ENCODE measurements at places on chromosomes 1 and 21.

DNA sequence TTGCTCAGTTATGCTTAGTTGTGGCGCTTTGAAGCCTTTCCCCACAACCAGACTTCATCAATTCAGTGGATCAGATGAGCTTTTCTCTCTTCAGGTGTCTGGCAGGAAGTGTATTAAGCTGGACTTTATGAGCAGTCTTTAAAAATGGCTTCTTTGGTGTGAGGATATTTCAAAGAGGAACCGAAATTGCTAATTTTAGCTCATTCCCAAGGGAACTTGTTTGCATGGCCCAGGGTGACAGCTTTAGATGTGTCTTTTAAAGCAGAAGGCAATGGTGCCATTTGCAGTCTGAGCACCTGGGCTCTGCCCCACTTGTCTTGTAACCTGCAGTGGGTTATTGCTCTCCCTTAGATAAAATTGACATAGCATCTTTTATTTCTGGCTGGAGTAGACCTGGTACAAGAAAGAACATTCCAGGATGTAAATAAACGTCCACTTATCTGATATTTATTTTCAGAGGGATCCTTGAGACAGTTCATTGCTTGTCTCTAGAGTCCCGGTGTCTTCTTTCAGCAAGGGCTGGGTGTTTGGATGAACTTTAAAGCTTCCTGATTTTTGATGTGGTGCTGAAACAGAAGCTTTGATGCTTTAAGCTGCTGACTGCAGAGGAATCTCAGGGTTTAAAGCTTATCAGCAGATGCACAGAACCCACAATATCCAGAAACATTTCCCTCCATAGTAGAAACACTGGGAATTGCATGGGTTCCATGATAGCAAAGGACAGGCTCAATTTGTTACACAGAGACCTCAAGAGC lies 241.7 kb downstream of the ADGRL2 start:
- DNase-seq, result no peak

- peak; percentile 42 for DNase-seq
These were observed 83.6 kb upstream of the SLC25A33 start for GRCh38 chr1:9455487-9456234.

- DNase-seq, result no peak
These were observed at the start of gene SLC6A17 for GRCh38 chr1:110150330-110151174. TSS of gene SLC6A17 (plus strand) at chr1:110150494. CDS start at chr1:110166930, 16,436 bp downstream.

DNA sequence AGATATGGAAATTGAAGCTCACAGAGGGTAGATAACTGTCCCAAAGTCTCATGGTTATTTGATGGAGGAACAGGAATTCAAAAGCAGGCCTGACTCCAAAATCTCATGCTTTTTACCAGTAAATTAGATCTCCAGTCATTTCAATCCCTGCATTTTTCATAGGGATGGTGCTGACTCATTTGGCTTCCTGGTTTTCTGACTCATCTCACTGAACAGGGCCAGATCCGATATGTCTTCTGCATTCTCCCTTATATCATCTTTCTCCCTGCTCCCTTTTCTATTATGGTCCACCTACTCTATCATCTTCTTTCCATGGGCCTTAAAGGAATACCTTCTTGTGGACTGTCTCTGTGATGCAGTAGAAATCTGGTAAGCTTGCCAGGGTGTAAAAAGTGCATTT lies 187.2 kb downstream of the FGGY start:
- no peak for DNase-seq

DNA sequence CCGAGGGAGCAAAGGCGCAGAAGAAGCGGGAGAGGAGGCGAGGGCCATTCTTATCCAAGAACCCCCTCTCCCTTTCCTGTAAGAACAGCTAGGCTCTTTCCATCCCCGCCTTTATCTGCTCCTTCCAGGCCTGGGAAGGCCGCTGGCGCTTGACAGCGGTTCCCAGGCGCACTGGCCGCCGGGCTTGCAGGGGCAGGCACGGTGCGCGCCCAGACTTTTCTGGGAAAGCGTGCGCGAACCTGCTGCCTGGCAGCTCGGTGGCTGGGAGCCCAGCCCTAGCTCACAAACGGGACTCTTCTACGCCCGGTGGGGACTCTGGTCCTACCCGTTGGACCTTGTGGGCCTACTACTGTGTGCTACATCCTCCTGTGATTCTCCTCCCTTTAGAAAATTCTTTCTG lies 8.8 kb upstream of the IFNLR1 start:
- DNase-seq, result no peak

- no peak for DNase-seq
These were observed 64.6 kb upstream of the TARBP1 start for GRCh38 chr1:234543442-234544086.

DNA sequence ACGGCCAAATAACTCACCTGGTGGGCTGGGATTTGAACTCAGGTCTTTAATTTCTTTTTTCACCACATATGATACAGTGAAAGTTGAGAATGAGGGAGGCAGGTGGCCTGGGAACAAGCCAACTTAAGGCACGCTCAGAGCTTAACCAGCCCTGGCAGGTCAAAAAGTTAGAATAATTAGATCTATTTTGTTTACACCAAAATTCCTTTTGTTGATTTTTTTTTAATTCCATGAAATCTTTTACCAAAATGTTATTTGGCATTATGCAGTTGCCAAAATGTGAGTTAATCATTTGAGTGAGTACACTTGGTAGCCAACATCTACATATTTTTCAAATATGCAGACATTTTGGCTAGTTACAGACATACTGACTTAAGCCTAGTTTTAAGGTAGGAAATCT lies 36.8 kb downstream of the LHX8 start:
- DNase-seq, result no peak

- DNase-seq, result no peak
These were observed 24.8 kb downstream of the CCSAP start for GRCh38 chr1:229318056-229318455.

DNA sequence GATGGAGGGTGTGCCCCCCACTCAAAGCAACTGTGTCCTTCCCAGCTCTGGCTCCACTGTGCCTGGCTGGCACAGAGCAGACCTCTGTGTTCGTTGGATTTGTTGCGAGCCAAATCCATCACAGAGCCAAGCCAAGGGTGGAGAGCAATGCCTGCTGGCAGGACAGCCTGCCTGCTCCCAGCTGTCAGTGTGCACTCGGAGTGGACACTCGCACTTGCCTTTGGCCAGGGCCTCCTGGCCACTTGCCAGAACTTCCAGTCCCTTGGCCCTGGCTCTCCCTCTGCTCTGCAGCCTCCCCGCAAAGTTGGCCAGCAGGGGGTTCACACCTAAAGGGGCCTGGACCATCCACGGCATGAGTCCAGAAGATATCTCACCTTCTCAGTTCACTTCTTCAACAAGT lies 16.4 kb downstream of the HEYL start:
- no peak for DNase-seq

- DNase-seq, result no peak
These were observed 27.3 kb upstream of the COL6A1 start for GRCh38 chr21:45954261-45954660.

DNA sequence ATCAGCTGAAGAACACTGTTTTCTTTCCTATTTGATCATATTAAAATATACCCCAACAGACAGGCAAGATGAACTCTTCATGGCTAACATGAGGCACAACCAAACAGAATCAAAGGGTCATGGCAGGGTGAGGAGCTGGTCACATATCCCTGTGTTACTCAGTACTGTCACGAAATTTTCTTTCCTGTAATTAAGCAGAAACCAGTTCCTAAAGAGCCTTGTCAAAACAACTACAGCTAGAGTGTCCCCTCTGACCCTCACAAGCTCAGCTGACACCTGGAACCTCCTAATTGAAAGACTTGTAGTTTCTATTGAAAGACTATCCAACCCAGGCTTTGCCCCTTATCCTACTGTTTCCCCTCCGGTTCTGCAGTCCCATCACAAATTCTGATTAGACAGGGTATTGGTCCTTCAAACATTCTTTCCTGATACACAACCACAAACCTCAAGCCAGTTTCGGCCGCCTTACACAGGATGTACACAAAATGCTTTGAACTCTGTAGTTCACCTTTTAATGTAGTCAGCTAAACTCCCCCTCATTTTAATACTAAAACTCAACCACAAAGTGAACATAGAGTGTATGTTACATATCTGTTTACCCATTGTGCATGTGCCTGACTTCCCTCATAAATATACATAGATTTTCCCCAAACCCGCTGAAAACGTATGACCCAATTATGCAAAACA lies 651.9 kb downstream of the MRPL39 start:
- no peak for DNase-seq

GRCh38 chr1:65942476-65942875 lies 149.8 kb downstream of the PDE4B start:
- DNase-seq, result no peak

DNA sequence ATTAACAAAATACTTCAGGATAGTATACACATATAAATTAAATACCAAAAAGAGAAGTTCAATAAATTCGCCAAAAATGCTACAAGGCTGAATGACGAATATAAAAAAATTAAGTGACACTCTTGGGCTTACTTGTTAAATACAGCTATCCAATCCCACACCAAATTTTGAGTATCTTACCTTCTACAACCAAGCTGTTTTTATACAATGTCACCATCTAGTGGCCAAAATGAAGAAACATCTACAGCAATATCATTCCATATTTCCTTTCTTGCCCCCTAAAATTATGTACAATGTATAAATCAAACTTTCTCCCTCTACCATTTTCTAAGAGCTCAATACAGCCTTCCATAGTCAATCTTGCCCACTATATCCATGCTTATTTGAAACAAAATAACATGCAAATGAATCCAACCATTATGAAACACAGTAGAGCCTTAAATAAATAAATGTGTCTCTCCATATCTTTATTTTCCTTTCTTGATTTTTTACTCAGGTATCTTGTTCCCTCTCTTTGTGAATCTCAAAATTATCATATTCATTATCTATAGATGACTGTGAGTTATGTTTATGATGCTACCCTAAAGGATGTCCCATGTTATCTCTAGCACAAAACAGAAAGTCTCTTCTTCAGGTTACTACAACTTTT lies 86.3 kb downstream of the ACBD6 start:
- DNase-seq, result no peak

GRCh38 chr21:42112857-42113256 lies 41.7 kb downstream of the UMODL1 start:
- DNase-seq, result no peak

DNA sequence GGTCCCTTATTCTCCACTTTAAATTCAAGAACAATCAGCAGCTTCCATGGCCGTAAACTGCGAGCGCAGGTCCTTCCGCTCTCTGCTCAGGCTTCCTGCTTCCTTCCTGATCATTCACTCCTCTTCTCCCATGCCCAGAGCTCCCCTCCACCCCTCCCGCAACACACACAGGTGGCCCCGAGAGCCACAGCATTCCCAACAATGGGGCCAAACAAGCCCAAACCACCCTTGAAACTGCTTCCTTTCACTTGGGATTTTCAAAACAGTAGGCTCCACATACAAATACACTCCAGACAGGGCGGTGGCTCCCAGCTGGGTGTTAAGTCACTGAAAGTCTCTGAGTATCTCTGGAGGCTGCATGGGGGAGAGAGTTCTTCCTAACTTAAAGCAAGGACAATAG lies 11.4 kb downstream of the FAM89A start:
- DNase-seq, result no peak

- DNase-seq, result no peak
These were observed 75.2 kb downstream of the NGF start for GRCh38 chr1:115262886-115263285.

GRCh38 chr1:218394989-218395388 lies 49.9 kb downstream of the TGFB2 start:
- DNase-seq, result no peak

DNA sequence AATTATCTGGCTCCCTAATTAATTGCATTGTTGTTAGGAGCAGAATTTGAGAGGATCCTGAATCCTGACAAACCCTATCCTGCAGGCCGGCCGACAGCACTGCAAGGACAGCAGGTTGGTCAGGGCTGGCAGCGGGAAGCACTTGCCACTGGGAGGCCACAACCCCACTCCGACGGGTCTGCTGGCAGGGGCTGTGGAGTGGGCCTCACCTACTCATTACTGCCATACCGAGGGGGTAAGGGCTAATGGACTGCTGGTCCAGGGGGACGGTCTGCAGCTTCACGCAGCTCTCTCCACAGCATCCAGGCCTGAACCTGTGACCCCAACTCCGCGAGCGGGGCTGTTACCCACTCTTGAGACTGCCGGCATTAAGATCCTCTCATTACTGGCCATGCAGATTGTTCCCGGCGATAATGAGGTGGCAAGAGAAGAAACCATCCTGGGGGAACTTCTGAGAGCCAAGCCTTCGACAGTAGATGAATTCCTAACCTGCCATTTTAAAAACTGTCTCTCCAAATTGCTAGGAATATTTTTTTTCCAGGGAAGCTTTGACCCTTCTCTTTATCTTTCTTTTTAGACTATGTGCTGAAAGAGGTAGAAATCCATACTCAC lies 501.3 kb downstream of the OMA1 start:
- DNase-seq, result no peak

GRCh38 chr1:233333086-233333485 lies 5.6 kb downstream of the MAP3K21 start:
- DNase-seq, result no peak

- DNase-seq, result no peak
These were observed 9.7 kb upstream of the ATAD3B start for GRCh38 chr1:1461721-1462317.

DNA sequence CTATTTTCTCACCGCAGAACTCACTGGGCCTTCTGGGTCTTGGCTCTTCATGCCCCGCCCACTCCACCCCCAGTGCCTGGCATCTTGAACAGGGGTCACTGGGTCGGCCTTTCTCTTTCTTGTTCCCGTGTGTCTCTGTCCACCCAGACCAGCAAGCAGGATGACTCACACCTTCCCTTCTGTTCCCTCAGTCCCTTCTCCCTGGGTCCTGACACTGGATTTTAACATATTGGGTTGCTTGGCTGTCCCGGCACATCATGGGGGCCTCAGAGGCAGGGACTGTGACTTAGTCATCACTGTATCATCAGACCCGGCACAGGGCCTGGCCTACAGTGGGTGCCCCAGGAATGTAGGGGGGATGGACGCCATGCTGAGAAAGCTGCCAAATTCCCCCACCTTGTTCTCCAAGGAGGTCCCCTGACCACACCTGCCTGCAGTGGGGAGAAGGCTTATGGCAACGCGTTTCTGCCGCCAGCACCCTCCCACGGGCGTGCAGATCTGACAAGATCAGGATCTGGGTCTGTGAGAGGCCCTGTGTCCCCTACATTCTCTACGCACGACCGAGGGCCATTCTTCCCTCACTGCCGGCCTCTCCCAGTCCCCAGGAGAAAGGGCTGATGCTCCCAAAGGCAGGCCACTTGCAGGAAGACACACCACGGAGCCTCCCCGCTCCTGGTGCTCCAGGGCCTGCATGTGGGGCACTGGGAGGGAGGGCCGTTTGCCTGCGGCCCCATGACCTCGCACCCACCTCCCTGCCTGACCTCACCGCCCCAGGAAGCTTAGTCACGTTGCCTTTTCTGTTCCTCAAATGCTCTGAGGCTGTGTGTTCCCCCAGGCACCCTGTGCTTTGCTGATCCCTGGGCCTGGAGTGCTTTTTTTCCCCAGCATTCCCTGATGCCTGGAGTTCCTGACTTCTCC lies 157.2 kb upstream of the TMEM51 start:
- DNase-seq, result no peak

DNA sequence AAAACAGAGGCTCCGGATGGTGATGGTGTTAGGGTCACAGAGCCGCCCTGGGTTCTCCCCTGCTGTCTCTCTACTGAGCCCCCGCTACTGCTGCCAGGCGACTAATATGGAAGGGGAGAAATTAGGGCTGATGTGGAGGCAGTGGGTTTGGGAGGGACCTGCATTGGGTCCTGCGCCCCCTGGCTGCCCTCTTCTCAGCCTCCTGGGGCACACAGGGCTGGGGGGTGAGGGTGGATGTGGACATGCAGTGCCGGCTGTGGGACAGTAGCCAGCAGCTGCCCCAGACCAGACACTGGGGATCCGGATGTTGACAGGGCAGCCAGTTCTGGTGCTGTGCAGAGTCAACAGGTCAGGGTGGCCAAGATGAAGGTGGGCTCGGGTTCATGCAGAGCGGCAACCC lies 1.5 kb upstream of the CLCNKB start:
- no peak for DNase-seq

- DNase-seq, result no peak
These were observed 13.6 kb upstream of the ADARB1 start for GRCh38 chr21:45060675-45061311.

Data from activated T-helper 1 cell treated with Interleukin-2 at 50 U/mL for 16 hours (primary cell).